ENCODE measurements at places on chromosomes 2 and 18. TPM values are rescaled to one million over a fixed set of nuclear protein-coding genes. Genes with fewer than 3 reads are reported as not detected.

LIMS3 gene
- 1.7 TPM for total RNA-seq

SH3BP4 gene
- total RNA-seq, result 29.2 TPM

DNA sequence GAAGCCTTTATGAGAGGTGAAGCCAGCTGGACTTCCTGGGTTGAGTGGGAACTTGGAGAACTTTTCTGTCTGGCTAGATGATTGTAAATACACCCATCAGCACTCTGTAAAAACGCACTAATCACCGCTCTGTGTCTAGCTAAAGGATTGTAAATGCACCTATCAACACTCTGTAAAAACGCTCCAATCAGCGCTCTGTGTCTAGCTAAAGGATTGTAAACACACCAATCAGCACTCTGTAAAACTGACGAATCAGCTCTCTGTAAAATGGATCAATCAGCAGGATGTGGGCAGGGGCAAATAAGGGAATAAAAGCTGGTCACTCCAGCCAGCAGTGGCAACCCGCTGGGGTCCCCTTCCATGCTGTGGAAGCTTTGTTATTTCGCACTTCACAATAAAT lies 163.6 kb upstream of the SLC39A10 start:
- H3K27me3 ChIP-seq, result no peaks in the 10 kb centered on the region
- H3K27ac ChIP-seq, result no peak overlapping the region
- no peaks in the 10 kb centered on the region for H3K4me1 ChIP-seq
- H3K4me3 ChIP-seq, result no peak overlapping the region
- no peak for DNase-seq
- H3K36me3 ChIP-seq, result no peaks in the 10 kb centered on the region

GRCh38 chr2:188949046-188949818 lies 24.9 kb upstream of the COL3A1 start:
- H3K36me3 ChIP-seq, result no peaks in the 10 kb centered on the region
- no peaks in the 10 kb centered on the region for H3K27me3 ChIP-seq
- no peaks in the 10 kb centered on the region for H3K4me1 ChIP-seq
- DNase-seq, result no peak
- no peak overlapping the region for H3K27ac ChIP-seq

DNA sequence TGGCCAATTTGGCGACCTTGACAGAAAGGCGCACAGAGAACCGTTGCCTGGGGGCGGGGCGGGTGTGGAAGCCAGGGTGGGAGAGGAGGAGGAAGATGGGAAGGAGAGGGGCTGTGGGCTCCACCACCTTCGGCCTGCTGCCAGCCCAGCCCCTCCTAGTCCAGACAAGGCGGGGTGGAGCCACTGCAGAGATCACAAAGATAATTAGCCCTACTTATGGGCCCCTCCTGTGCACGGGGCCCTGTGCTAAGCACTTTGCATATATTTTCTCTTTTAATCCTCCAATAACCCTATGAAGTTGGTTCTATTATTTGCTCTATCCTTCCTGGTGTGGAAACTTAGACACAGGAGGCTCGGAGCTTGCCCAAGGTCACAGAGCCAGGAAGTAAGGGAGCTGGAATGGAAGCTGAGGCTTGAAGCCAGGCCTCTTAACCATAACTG lies 13.7 kb upstream of the ECEL1 start:
- H3K27ac ChIP-seq, result no peak overlapping the region
- H3K4me3 ChIP-seq, result no peak overlapping the region
- H3K27me3 ChIP-seq, result peaks cover 23% of the 10 kb centered on the region
- no peak for DNase-seq
- peaks cover 7% of the 10 kb centered on the region for H3K4me1 ChIP-seq

GRCh38 chr2:236955521-236956030 lies 130.1 kb upstream of the COPS8 start:
- no peak overlapping the region for H3K27ac ChIP-seq
- no peak for DNase-seq
- no peak overlapping the region for H3K4me3 ChIP-seq
- H3K27me3 ChIP-seq, result no peaks in the 10 kb centered on the region
- H3K4me1 ChIP-seq, result no peaks in the 10 kb centered on the region

- no peak overlapping the region for H3K4me3 ChIP-seq
- no peaks in the 10 kb centered on the region for H3K36me3 ChIP-seq
- DNase-seq, result no peak
- H3K27me3 ChIP-seq, result no peaks in the 10 kb centered on the region
- no peaks in the 10 kb centered on the region for H3K4me1 ChIP-seq
Observed at GRCh38 chr2:192546565-192546964, 351.8 kb upstream of the TMEFF2 start.

Measured in left lung (tissue), 14 donors.